ENCODE measurements at places on chromosomes 2 and 18.

GRCh38 chr18:12652861-12653401, 5.0 kb downstream of the SPIRE1 start:
- DNase-seq = no peak

DNA sequence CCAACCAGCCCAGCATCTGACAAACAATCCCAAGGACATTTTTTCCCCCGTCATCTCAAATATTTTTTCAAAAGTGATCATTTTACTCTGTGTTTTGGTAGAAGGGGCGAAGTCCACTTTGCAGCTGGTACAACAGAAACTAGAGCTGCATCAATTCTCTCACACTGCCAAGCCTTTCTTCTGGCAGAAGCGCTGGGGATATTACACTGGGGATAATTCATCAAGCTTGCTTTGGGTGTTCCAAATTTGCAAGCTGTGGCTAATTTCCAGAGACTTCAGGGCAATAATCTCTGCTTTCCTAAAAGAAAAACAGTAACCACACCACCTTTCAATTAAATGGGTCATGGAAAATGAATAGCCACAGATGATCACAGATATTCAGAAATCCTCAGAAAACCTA, 238.3 kb downstream of the SLC8A1 start:
- DNase-seq = no peak

DNA sequence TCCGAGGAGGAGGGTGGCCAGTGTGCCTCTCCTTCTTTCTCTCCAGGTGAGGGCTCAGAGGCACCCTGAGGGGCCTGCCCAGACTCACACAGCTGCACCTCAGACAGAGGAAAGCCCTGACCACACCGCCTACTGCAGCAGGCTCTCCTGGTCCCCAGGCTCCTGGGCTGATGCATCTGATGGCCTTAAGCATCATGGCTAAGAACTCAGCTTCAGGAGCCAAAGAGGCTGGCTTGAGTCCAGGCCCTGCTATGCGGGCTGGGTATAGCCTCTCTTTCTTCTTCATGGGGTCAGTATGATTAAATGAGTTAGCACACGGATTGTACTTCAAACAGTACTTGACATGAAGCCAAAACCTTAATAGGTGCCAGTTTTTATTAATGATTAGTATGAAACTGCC, 89.6 kb downstream of the TGFA start:
- DNase-seq = no peak

DNA sequence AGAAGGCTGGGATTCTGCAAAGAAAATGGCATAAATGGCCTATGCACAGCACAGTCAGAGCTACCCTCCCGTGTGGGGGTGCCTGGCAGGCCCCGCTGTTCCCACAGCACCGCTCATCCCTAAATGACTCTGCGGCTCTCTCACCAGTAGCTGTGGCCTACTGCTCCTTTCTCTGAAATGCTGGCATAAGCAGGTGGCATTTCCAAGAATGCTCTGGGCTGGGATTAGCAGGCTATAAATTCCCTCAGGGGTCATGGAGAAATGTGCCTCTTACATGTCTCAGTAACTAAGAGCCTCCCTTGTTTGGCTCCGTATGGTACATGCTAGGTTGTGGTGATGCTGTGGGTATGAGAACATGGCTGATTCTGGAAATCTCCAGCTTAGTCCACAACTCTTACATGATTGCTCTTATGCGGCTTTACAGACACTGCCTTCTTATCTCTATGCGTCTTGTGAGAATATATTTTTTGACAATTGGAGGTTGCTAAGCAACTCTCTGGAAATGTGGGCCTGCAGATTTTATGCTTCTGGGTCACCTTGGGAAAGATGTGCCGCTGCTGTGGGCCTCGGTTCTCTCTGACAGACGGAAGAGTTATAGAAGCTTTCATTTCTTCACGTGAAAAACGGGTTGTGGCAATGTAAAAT, 80.3 kb upstream of the GATA6 start:
- no peak for DNase-seq

DNA sequence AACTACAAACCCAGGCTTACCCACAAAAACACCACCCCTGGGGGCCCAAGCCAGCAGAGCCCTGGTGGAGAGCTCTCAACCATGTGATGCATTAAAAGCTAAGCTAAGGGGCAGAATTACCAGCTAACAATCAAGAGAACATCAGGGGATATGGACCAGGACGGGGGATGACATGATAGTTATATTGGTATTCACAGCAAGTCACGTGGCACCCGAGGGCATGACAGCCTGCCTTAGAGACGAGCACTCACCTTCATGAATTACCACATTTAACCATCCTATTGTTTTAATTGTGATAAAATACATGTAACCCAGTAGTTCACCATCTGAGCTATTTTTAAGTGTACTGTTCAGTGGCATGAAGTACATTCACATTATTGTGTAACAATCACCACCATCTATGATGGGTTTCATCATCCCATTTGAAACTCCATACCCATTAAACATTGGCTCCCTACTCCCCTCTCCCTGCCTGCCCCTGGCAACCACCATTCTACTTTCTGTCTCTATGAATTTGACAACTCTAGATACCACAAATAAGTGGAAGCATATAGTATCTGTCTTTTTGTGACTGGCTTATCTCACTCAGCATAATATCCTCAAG, 245.6 kb downstream of the ANAPC1 start:
- DNase-seq = no peak

Data from posterior cingulate gyrus (tissue), 11 donors.